Amygdala (tissue), 56 donors: ENCODE measurements at places on chromosomes 7 and 10.

DNA sequence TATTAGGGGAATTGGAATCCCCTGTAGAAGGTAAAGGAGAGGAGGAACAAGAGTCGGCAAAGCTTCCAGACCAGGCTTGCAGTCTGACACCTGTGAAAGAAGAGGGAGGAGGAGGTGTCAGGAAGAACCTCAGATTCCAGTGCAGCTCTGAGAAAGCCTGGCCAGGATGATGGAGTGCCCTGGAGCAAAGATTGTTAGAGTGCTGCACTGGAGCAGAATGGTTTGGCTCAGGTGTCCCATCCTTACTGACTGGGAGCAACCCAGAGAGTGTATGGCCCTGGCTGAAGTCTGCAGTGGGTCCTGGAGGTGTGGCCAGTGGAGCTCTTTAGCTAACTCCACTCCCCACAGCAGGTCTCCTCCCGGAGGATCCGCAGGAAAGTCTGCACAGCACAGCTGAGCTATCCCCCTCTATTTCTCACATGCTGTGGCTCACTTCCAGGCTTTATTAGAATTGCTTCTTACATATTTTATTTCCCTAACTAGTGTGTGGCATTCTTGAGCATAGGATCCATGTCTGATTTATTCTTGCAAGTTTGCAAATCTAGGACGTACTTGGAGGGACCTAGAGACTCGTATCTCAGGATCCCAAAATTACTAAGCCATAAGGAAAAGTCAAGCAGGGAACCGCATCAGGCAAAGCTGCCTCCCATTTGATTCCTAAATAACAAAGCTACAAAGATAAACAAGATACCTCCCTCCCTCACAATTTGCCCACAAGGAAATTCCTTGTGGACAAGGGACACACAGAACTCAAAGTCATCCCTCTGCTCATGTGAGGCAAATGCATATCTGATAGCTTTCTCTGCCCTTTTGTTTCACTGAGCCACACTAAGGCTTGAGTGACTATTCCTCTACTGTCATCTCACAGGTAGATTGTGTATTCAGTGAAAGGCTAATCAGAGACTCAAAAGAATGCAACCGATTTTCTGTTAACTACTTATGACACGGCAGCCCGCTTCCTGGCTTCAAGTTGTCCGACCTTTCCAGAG, 58.8 kb downstream of the VIM start:
- DNase-seq, result no peak

DNA sequence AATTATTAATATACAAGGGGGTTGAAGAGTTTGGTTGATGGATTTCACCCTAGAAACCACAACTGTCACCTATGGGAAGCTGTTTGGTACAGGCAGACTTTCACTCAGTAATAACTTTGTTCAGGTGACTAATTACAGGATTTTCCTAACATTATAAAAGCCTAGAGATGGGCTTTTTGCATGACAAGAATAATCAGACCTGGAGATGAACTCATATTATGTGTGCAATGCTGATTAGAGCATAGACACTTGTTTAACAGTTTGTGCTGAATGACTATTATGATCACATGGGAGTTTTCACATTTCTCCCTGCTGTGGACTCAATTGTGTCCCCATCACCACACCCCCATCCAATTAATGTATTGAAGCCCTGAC, 90.2 kb upstream of the STEAP4 start:
- DNase-seq, result no peak

DNA sequence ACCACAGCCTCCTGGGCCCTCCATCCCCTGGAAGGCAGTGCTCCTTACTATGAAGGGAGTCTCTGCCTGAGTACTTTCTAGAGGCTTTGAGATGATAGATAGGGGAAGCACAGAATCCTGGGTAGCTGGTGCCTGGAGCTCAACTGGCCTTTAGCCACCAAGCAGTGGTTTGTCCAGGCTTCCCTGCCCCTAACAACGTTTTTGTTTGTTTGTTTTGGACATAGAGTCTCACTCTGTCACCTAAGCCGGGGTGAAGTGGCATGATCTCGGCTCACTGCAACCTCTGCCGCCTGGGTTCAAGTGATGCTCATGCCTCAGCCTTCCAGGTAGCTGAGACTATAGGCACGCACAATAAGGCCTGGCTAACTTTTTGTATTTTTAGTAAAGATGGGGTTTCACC, 289.4 kb downstream of the PLXNA4 start:
- DNase-seq, result no peak

DNA sequence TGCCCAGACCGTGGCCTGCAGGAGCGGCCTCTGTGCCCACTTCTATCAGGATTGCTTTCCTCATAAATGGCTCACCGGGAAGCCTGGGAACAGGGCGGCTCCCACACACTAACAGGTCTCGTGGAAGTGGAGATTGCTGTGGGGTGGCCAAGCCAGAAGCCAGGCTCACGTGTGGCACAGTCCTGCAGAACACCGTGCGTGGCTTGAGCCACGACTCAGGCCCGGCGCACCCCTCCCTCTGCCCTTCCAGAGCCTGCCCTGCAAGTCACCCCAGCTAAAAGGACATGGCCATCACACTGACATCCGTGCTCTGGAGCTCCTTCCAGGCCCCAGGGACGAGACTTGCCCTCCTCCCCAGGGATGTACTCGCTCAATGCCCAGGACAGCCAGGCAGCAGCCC, 7.0 kb downstream of the GPER1 start:
- no peak for DNase-seq

- peak; percentile 9 for DNase-seq
These were observed 45.7 kb downstream of the VAX1 start for GRCh38 chr10:117092386-117092785.

DNA sequence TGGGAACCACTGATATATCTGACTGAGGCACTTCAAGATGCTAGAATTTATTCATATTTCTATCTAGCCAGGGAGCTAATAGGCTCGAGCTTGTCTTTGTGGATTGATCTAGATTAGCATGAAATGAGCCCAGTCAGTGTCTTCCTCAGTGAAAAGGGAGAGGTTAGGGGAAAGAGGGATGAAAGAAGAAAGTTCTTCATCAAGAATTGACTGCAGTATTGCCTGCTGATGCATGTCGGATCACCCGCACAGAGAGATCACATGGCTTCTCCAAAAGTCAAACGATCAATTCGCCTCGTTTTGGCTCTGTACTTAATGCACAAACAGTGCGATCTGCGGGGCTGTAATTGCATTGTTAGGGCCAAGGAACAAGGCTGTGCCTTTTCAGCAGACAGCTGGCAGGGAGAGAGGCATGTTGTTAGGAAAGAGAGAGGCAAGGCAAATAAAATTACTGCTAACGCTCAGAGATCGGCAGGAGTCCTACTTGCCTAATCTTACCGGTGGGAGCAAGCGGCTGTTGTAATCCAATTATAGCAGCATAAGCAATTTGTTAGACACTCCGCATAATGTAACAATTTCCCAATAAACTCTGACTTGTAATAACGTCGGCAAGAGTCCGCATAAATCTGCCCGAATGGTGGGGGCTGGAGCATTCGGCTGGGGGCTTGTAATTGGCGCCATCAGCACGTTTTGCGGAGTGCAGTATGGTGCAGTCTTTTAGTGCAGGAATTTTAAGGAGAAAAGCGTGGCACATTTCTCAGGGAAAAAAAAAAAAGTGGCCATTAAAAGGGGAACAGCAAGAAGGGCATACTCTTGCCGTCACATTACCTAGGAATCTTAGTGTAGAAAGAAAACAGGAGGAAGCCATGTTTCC, 102.1 kb downstream of the POLL start:
- peak; percentile 16 for DNase-seq

DNA sequence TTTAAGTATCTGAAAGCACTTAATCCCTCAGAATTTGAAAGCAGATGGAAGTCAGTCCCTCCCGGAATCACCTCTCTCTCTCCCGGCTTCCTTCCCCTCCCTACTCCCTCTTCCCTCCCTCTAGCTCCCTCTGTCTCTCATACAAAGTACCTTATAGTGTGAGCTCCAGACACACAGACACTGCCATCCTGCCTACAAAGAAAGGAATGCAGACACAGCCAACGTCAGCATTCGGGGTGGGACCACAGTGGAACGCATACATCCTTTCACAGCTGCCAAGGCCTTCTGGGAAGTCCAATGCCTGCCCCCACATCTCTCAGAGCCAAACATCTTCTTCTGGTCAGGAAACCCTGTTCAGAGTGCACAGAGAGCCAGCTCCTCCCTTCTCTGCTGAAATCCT, 9.3 kb downstream of the NOD1 start:
- DNase-seq, result no peak

DNA sequence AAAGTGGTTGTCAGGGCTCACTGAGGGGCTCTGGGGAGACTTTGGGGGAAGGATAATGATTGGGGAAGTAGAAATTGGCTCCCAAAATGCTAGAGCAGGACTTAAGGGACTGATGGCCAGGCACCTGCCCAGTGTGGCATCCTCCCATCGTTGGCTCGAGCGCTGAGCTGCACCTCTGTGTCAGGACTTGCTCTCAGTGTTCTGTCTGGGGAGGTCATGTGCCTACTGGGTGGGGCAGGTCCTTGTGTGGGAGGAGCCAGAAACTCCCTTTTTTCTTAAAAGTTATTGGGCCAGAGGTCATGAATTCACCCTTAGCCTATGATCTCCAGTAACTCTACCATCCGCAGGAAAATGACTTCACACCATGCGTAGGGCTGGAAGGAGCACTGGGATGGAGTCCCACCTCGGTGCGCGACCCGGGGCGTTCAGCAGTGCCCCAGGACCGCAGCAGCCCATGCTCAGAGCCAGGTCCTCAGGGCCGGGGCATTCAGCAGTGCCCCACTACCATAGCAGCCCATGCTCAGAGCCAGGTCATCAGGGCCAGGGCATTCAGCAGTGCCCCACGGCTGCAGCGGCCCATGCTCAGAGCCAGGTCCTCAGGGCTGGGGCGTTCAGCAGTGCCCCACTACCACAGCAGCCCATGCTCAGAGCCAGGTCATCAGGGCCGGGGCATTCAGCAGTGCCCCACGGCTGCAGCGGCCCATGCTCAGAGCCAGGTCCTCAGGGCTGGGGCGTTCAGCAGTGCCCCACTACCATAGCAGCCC, 221.9 kb downstream of the EBF3 start:
- no peak for DNase-seq

- no peak for DNase-seq
These were observed 170.1 kb upstream of the SEMA3A start for GRCh38 chr7:84364708-84365107.

GRCh38 chr10:44981172-44982113, 2.8 kb upstream of the DEPP1 start:
- no peak for DNase-seq

GRCh38 chr7:155451840-155452239, 6.1 kb upstream of the EN2 start:
- no peak for DNase-seq

- DNase-seq, result no peak
These were observed 49.1 kb downstream of the CHST15 start for GRCh38 chr10:124044143-124044862.

- DNase-seq, result no peak
These were observed 1002.3 kb upstream of the KCND2 start for GRCh38 chr7:119270644-119271043.

DNA sequence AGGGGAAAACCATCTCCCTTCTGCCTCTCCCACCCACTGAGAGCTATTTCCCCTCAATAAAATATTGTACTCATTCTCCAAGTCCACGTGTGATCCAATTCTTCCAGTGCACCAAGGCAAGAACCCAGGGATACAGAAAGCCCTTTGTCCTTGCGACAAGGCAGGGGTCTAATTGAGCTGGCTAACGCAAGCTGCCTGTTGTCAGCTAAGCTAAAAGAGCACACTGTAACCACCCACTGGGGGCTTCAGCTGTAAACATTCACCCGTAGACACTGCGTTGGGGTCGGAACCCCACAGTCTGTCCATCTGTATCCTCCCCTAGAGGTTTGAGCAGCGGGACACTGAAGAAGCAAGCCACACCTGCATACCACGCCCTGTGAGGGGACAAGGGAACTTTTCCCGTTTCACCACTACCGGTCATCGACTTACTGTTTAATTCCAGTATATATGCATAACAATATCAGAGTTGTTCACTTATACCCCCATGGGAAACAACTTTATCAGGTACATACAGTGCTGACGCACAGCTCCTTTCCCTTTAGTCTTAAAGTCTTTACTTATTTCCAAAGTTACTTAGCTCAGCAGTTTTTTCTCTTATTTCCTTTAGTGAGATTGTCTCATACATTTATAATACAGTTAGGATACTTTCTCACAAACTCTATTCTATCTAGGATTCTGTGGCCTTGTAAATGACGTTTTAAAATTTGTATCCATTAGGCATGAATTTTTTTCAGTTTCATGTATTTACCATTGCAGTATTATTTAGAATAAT, 721.6 kb downstream of the ANKRD7 start:
- DNase-seq, result no peak
